NCI-H1930 (cell line): ENCODE measurements at places on chromosomes 13 and 19.

DNA sequence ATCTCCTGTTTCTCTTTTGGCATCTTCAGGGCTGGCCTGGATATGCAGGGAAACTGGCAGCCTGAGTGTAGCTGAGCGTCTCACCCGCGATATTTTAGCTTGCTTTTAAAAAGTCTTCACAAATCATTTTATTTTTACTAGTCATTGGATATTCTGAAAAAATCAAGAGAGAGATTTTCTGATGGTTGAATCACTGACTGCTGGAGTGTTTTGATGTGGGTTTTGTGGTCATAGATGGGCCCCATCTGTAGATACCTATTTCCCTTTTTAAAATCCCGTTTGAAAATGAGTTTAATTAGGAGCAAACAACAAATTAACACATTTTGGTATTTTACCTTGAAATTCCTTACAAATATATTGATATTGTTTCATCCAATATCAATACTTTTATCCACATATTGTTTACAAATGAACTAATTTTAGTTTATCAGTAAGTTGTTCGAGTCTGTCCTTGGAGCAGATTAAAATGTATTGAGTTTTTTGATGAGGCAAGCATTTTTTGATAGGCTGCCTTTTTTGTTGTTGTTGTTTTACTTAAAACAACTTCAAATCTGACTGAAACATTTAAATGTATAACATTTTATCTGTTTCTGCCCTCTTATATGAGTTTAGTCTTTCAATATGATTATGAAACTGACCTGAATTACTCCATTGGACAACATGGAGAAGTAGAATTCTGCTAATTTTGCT is 21.5 kb upstream of the OXGR1 start:
- DNase-seq, result no peak

DNA sequence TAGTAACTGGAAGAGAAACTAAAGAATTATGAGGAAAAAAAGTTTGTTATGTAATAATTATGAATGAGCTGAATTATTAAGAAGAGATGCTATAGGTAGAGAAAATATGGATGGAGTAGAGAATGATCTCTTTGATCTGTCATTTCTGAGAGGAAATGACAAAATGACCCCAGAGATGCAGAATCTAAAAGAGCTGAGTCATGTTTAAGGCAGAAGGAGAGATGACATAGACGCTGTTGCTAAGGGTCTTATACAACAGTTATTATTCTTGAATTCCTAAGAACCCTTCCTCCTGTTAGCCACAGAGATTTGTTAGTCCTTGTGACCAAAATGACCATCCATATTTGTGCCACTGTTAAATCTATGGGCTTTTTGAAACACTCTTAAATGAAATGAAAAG is 58.3 kb upstream of the FREM2 start:
- no peak for DNase-seq

GRCh38 chr19:33442706-33443105 is 69.2 kb downstream of the CEBPG start:
- DNase-seq, result no peak

DNA sequence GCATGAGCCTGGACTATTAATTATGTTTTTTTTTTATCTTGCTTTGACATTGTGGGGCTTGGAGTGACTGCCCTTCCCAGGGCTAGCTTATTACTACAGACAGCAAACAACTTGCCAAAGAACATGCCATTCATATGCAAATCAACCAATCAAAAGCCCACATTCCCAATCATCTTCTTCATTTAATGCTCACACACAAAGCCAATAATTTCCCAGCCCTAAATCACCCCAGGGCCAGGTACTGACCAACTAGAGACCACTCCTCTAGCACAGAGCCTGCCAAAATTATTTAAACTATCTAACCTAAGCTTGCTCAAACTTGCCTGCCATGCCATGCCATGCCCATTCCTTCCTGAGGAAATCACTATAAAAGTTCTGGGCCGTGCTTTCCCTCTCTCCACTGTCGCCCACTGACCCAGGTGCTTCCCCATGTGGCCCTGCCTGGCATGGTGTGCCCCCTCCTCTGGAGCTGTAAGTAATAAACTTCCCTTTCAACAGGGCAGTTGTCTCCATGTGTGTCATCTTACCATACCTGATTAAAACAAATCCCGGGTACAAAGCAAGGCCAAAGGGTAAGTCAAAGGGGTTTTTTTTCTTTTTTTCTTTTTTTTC is 15.7 kb downstream of the PBX4 start:
- no peak for DNase-seq

- no peak for DNase-seq
Measured at GRCh38 chr13:108230377-108230776, 12.2 kb downstream of the ABHD13 start.

DNA sequence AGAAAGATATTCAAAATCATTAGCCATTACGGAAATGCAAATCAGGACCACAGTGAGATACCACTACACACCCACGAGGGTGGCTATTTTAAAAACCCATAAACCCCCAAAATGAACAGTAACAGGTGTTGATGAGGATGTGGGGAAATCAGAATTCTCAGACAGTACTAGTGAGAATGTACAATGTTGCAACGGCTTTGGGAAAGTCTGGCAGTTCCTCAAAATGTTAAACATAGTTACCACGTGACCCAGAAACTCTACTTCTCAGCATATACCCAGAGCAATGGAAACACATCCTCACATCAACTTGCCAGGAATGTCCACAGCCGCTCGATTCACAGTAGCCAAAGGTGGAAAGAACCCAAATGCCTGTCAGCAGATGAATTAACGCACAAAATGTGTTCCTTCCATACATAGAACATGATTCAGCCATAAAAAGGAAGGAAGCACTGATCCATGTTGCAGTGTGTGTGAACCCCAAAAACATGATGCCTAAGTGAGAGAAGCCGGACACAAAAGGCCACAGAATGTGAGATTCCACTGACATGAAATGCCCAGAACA is 7.0 kb downstream of the PLVAP start:
- no peak for DNase-seq

- peak; percentile 45 for DNase-seq
Measured at GRCh38 chr19:17873786-17874757, 2.3 kb downstream of the SLC5A5 start.

GRCh38 chr13:64993514-64994164 is 2236.5 kb downstream of the PCDH9 start:
- DNase-seq, result no peak

- DNase-seq, result no peak
Measured at GRCh38 chr19:32458500-32459123, 53.0 kb downstream of the DPY19L3 start.

- DNase-seq, result no peak
Measured at GRCh38 chr19:47511128-47511517, 3.7 kb downstream of the NAPA start.

DNA sequence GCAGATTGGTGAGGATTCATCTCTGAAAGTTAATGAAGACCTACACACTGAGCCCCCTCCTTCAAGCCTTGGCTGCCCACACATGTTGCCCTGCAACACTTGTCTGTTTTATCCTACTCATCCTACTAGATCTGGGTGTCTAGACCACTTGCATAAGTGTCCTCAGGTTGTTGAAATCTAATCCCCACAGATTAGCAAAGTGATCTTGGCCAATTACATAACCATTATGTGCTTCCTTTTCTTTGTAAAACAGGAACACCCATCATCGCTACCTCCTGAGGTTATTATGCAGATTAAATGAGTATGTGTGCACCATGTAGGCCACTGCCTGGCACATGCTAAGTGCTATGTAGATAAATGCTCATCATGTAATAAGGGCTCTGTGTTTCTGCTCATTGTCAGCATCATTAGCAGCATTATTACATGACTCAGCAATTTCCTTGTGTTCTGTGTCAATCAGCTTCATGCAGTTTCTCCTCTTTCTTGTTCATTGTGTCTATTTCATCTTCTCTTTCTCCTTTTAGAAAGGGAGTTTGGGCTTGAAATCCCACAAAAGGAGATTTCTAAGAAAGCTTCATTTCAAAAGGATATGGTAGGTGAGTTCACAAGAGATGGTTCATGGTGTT is 15.1 kb downstream of the ZNF175 start:
- DNase-seq, result no peak

GRCh38 chr13:97252735-97253134 is 30.6 kb downstream of the MBNL2 start:
- no peak for DNase-seq

DNA sequence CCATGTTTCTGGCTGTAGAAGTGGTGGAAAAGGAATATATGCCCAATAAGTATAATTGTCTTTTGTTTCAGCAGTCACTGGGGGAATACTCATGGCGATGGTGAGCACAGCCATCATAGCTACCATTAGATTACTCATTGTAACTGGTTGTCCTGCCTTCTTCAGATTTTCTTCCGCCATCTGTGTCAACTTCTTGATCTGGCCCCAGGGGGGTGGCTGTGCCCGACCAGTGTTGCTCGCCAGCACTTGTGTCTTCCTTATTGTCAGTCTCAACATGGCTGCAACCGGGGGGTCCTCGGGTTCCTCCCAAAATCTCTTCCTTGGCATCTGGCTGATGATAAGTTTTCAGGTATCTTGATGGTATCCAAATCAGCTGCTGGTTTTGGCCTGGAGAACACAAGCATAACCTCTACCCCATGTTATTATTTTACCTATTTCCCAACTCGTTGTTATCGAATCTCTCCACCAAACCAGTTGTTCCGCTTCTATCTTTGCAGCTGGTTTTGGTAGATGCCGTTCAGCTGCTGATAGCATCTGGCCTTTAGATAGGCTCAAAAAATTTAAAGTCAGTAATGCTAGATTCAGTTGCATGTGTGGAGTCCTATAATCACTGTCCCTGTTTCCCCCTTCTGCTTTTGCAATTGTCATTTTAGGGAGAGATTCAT is 23.0 kb upstream of the IL17D start:
- DNase-seq, result no peak

GRCh38 chr13:95445131-95445530 is 107.4 kb upstream of the CLDN10 start:
- DNase-seq, result no peak

GRCh38 chr13:43405457-43405856 is 381.3 kb downstream of the ENOX1 start:
- no peak for DNase-seq

DNA sequence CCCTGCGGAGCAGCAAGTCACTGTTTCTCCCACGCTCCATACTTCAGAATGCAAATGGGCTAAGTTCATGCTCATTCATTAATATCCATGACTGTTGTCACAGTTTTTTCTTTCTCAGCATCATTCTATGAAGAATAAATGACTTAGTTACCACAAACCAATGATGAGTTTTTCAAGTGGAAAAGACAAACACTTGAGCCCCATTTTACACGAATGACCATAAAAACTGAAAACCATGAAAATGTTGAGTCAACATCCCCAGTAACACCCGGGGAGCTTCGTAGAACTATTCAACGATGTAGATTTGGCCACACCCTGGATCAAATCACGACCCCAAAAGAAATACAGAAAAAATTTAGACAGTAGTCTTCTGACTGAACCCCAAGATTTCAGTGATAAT is 99.8 kb upstream of the GJB6 start:
- DNase-seq, result no peak

- no peak for DNase-seq
Measured at GRCh38 chr13:59834801-59835200, 328.9 kb downstream of the DIAPH3 start.

- no peak for DNase-seq
Measured at GRCh38 chr19:13983213-13983889, 22.8 kb downstream of the RFX1 start.

GRCh38 chr19:38455031-38455430 is 21.5 kb downstream of the RYR1 start:
- no peak for DNase-seq

GRCh38 chr13:44768775-44769581 is 192.8 kb upstream of the TSC22D1 start:
- no peak for DNase-seq

- no peak for DNase-seq
Measured at GRCh38 chr13:93289842-93290241, 63.2 kb downstream of the GPC6 start.

DNA sequence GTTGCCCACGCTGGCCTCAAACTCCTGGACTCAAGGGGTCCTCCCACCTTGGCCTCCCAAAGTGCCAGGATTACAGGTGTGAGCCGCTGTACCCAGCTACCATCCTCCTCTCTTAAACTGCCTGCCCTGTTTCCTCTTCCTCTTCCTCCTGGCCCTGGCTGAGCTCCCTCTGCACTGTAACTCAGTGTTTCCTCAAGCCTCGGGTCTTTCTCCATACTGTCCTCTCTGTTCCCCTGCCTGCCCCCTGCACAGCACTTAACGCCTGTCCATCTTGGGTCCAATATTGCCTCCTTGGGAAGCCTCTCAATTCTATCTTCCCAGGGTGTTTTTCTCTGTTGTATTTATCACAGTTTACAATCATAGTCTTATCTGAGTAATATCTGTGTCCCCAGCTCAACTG is 6.1 kb downstream of the LIPE start:
- no peak for DNase-seq

DNA sequence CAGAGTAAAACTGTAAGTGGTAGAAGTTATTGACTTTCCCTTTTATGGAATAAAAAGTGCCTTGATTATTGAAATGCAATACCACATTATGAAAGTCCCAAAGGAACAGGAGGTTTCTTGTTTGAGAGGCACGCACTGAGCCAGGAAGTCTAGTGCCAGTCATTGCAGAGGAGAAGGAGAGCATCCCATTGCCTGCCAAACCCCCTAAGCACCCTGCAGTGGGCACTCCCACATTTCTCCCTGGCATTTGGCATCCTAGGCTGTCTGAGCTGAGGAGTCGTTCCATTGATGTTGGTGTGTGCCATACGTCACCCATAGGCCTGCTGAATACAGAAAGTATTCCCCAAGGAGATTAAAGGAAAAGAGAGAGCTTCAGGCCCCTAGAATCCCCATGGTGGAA is 85.7 kb upstream of the MBNL2 start:
- no peak for DNase-seq

DNA sequence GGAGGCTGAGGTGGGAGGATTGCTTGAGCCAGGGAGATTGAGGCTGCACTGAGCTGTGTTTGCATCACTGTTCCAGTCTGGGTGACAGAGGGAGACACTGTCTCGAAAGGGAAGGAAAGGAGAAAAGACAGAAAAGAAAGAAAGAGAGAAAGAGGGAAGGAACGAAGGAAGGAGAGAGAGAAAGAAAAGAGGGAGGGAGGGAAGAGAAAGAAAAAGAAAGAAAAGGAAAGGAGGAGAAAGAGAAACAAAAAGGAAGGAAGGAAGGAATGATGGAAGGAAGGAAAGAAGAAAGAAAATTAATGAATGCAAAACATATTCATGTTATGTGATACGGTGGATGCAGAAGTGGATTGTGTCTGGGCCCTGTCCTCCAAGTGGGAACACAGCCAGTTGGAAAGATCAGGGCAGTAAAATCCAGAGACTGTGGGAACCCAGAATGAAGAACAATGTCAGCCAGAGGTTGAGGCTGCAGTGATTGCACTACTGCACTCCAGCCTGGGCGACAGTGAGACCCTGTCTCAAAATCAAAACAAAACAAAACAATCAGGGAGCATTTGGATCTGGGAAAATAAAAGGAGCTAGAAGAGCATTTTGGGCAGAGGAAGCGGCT is 6.2 kb downstream of the PHLDB3 start:
- DNase-seq, result no peak

- no peak for DNase-seq
Measured at GRCh38 chr13:25135896-25136295, 36.2 kb downstream of the AMER2 start.

DNA sequence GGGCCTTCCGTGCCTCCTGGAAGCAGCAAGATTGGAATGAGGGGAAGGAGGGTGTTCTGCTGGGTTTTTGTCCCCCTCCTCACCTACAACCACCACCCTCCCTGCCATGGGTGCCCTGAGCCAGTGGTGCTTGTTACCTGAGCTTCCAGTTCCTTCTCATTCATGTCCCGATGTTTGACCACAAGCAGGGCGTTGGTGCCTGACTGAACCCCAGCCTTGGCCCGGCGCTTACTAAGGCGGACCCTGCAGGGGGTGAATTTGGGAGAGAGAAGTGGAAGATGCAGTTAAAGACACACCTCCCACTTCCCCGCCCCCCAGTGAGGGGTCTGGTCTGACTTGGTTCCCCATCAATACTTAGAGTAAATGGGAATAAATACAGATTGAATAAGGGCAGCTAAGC is 4.3 kb downstream of the PAF1 start:
- DNase-seq, result no peak
